ENCODE measurements at places on chromosomes 12 and 14. TPM values are rescaled to one million over a fixed set of nuclear protein-coding genes. Genes with fewer than 3 reads are reported as not detected.

The LALBA gene
- polyA plus RNA-seq, result not detected

GRCh38 chr12:76299536-76300296 lies 48.5 kb downstream of the BBS10 start:
- DNase-seq, result no peak

GRCh38 chr12:97061171-97061570 lies 154.1 kb downstream of the NEDD1 start:
- DNase-seq, result no peak

The ACRBP gene
- 10.3 TPM for polyA plus RNA-seq

DNA sequence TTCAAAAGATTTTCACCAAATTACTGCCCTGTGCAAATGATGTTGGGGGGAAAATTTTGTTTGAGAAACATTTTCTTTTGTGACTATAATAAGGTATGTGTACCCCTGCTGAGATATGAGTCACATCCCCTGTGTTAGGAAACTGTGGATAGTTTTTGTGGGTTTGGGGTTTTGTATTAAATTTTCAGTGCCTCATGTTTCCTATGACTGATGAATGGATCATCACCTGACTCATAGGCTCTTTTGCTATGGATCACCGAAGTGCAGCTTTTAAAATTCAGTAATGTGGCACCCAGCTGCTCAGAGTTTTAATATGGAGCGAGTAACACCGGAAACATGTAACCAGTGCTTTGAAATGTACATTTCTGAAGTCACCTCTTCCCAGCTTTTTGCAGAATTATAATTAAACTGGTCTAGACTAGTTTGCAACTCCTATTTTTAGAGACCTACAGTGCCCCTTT lies 167.4 kb upstream of the HMGA2 start:
- no peak for DNase-seq

- DNase-seq, result no peak
Observed at GRCh38 chr12:92297405-92297804, 151.8 kb upstream of the BTG1 start.

The RPGRIP1 gene
- polyA plus RNA-seq, result 7.4 TPM

The GALNT16 gene
- polyA plus RNA-seq, result not detected

GRCh38 chr12:25347716-25348592 lies 97.2 kb upstream of the KRAS start:
- no peak for DNase-seq

GRCh38 chr14:60713513-60713912 lies 10.6 kb downstream of the SIX4 start:
- no peak for DNase-seq

DNA sequence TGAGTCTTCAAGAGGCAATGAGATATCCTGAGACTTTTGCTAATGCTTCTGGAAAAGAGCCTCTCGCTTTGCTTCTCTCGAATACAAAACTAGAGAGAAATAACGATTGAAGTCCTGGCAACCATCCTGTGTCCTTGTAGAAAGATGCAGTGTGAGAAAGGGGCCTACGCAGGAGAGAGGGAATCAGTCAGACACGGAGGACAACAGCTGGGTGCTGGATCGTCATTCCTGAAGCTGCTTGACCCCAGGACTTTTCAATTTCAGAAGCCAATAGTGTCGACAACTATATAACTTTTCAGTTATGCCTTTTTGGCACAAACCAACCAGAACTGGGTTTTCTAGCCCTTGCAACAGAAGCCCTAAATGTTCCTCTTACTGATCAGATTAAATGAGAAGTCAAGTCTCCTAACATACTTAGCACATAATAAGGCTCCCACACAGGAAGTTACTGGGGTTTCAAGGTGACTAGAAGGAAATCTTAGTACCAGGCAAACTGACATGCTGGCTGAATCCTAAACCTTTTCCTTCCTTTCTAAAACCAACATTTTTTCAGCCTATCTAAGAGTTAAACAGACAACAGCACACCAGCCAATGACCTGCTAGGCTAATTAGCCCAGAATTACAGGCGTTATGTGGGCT lies 755.6 kb downstream of the MED13L start:
- DNase-seq, result no peak

- DNase-seq, result no peak
Observed at GRCh38 chr12:80156306-80156705, 57.0 kb downstream of the OTOGL start.

DNA sequence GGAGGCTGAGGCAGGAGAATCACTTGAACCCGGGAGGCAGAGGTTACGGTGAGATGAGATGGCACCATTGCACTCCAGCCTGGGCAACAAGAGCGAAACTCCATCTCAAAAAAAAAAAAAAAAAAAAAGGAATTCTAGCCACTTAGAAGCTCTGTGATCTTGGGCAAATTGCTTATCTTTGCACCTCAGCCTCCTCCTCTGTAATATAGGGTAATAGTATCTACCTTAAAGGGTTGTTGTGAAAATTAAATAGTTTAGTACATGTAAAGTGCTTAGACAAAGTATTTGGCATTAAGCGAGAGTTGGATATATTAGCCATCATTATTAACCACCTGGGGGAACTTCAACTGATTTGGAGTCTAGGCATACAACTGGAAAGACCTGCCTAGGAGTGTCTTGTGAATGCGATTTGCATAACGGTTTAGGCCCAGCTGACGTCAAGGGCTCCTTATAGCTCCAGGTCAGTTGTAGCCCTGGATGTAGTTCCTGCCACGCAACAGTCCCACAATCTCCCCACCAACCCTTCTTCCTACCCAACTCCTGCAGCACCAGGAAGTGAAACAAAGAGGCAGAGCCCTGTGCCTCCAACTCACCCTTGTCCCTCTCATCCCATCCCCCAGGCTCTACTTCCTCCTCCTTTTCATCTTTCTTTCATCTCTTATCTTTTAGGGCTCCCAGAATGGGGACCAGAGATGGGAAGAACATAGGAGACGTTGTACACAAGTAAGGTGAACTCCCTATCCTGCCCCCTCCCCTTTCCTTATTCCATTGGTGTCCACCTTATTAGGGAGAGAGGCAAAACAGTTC lies 2.1 kb upstream of the IL23A start:
- DNase-seq, result peak; percentile 81

GRCh38 chr12:122085591-122085990 lies 7.0 kb downstream of the MLXIP start:
- DNase-seq, result no peak

DNA sequence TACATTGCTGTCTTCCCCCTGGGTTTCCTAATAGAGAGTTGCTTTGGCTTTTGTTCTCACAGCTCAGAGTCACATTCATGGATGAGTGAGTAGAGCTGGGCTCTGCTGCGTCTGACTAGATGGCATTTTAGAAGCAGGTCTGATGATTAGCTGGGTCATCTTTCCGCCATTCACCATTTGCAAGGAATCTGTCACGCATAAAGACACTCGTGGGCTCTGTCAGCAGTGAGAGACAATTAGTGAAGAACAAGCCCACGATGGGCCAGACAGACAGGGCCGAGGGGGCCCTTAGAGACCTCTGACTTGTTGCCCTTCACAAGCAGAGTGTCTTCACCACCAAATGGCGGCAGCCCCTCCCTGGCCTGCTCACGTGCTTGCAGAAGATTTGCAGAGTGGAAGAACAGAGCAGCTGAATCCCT lies 175.0 kb downstream of the CRADD start:
- DNase-seq, result no peak
